ENCODE measurements at places on chromosomes 7 and 10.

- ATAC-seq: no peak
- H3K27ac ChIP-seq: no peak overlapping the region
- no peaks in the 10 kb centered on the region for H3K4me1 ChIP-seq
- no peak overlapping the region for H3K4me3 ChIP-seq
These were observed 6.1 kb downstream of the TBATA start for GRCh38 chr10:70779088-70779487.

GRCh38 chr10:93826355-93826754 is 67.4 kb upstream of the SLC35G1 start:
- H3K4me3 ChIP-seq: no peak overlapping the region
- H3K36me3 ChIP-seq: no peaks in the 10 kb centered on the region
- H3K27ac ChIP-seq: no peak overlapping the region
- H3K4me1 ChIP-seq: no peaks in the 10 kb centered on the region
- no peak for ATAC-seq

DNA sequence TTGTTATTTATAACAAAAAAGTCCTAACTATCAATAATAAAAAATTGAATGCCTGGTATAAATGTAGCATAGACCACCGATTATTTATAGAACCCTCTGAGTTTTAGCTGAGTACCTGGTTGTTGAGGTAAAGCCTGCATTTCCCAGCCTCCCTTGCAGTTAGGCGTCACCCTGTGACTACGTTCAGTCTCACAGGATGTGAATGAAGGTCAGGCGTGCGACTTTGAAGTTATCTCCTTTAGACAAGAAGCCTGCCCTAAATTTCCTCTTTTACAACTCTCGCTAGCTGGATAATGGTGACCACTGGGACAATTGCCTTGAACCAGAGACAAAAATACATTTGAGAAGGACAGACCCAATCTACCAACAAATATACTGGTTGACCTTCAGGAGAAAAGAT is 67.5 kb upstream of the TES start:
- ATAC-seq: peak; percentile 62
- peaks cover 5% of the 10 kb centered on the region for H3K36me3 ChIP-seq
- H3K4me3 ChIP-seq: no peak overlapping the region
- peaks cover 61% of the 10 kb centered on the region for H3K4me1 ChIP-seq
- H3K27me3 ChIP-seq: no peaks in the 10 kb centered on the region

- peak overlapping the region; percentile 53 for H3K27ac ChIP-seq
- no peaks in the 10 kb centered on the region for H3K27me3 ChIP-seq
- no peak overlapping the region for H3K4me3 ChIP-seq
These were observed 34.7 kb downstream of the SPDYE6 start for GRCh38 chr7:102321351-102322201.

DNA sequence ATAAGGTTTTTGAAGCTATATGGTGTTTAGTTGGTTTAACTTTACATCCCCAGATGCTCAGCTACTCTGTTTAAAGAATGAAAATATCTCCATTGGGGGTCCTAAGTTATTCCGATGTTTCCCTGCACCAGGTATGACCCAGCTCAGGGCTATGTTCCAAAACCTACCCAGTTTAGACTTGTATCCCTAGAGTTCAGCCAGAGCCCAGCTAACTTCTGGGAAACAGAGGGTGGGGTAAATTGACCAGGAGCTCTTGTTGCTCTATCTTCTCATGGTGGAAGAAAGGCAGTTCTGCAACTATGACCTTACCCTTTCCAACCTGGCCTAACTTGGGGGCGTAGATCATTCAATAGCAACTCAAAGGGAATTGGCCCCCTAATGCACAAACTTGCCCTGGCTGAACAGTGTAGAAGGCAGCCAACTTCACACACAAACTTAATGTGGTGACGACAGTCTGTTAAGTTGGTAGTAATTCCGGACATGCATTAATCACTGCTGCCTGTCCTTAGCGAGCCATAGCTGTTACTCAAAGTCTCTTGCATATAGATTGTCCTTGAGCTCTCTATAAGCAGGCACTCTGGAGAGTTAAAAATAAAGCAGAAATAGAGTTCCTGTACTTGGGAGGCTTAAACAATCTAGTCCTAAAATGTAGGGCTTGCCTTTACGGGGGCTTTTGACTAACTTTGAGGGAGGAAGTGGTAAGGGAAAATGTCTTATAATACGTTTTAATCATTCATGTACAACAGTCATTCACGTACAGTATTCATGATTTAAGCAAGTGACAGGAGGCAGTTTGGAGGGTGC is 5.3 kb upstream of the ZNRF2 start:
- peaks cover 36% of the 10 kb centered on the region for H3K4me1 ChIP-seq
- H3K36me3 ChIP-seq: no peaks in the 10 kb centered on the region
- H3K4me3 ChIP-seq: no peak overlapping the region

- ATAC-seq: no peak
- H3K36me3 ChIP-seq: no peaks in the 10 kb centered on the region
- no peak overlapping the region for H3K4me3 ChIP-seq
- no peak overlapping the region for H3K27ac ChIP-seq
- H3K4me1 ChIP-seq: no peaks in the 10 kb centered on the region
These were observed 52.5 kb upstream of the CCDC6 start for GRCh38 chr10:59958882-59959281.

- H3K4me1 ChIP-seq: no peaks in the 10 kb centered on the region
- no peak overlapping the region for H3K4me3 ChIP-seq
- no peaks in the 10 kb centered on the region for H3K27me3 ChIP-seq
- no peaks in the 10 kb centered on the region for H3K36me3 ChIP-seq
These were observed 411.4 kb downstream of the TNS3 start for GRCh38 chr7:47170516-47170915.

DNA sequence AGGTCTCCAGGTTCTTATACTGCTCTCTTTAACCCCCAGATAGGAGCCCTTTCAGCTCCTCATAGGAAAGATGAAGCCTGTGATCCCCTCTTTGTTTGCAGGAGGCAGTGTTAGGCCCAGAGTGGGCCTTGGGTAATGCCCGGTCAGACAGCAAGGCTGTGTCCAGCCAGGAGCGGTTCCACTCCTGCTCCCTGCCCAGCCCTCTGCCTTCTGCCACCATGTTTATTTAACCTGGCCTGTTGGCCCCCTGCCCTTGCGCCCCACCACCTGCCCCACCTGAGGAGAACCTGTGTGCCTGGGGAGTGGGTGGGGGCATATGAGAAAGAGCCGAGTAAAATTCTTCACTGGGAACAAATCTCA is 24.3 kb downstream of the CDH23 start:
- H3K27ac ChIP-seq: no peak overlapping the region
- no peak overlapping the region for H3K4me3 ChIP-seq
- H3K27me3 ChIP-seq: peaks cover 38% of the 10 kb centered on the region
- no peaks in the 10 kb centered on the region for H3K4me1 ChIP-seq
- ATAC-seq: no peak
- no peaks in the 10 kb centered on the region for H3K36me3 ChIP-seq

- H3K27ac ChIP-seq: no peak overlapping the region
- H3K36me3 ChIP-seq: no peaks in the 10 kb centered on the region
- H3K4me1 ChIP-seq: peaks cover 36% of the 10 kb centered on the region
- ATAC-seq: no peak
- H3K4me3 ChIP-seq: no peak overlapping the region
These were observed 25.6 kb downstream of the CDK14 start for GRCh38 chr7:90621747-90622140.

DNA sequence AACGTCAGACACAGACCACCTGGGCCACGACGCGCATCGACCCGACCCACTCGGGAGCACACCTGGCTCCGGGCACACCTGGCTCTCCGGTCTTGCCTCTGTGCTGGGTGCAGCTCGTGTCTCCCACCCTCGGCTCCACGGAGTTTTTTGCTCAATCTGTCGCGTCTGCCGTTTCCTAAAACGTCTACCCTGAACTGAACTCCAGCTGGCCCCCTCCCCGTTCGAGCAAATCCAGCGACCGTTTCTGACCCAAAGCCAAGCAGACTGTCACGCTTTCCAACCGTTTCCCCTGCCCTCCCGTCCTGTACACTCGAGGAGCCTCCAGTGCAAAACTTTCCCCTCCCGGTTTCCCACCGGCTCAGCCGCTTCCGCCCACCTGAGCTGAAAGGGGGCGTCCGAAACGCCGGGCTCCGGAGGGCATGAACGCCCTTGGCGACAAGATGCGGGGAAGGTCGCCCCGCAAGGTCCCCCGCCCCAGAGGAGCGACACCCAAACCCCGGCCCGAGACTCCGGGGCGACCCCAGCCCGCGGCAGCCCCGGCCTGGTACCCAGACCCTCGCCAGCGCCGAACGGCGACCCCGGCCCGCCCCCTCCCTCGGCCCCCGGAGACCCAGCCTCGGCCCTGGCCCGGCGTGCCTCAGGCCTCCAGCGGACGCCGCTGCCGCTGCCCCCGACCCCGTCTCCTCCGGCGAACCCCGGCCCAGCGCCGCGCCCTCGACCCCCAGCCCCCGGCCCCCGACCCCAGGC is 557 bp downstream of the CYTH3 start:
- peak; percentile 17 for ATAC-seq
- peak overlapping the region; percentile 33 for H3K27ac ChIP-seq
- peaks cover 17% of the 10 kb centered on the region for H3K27me3 ChIP-seq
- peak overlapping the region; percentile 89 for H3K4me3 ChIP-seq
- H3K36me3 ChIP-seq: no peaks in the 10 kb centered on the region
- peaks cover 22% of the 10 kb centered on the region for H3K4me1 ChIP-seq

GRCh38 chr10:12541446-12542067 is 192.2 kb downstream of the CAMK1D start:
- ATAC-seq: no peak
- H3K4me3 ChIP-seq: no peak overlapping the region
- peak overlapping the region; percentile 75 for H3K27ac ChIP-seq
- no peaks in the 10 kb centered on the region for H3K27me3 ChIP-seq
- H3K36me3 ChIP-seq: peaks cover 28% of the 10 kb centered on the region

DNA sequence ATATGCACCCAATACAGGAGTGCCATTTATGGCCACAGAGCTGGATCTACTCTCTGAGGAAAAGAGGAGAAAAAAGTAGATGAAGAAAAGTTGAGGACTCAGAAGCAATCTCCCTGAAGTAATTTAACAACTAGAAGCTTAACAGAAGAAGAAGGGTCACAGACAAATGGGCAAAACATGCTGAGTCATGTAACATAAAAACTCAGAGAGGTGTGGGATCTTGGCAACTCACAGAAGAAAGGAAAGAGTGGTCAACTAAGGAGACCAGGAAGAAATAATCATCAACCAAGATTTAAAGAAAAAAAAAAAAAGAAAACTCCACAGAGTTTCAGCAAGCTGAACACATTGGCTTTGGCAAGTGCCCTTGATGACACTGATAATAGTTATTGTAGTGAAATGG is 51.8 kb upstream of the BET1 start:
- peaks cover 40% of the 10 kb centered on the region for H3K4me1 ChIP-seq
- H3K4me3 ChIP-seq: no peak overlapping the region
- ATAC-seq: no peak
- H3K36me3 ChIP-seq: peaks cover 9% of the 10 kb centered on the region

- ATAC-seq: no peak
- H3K27ac ChIP-seq: no peak overlapping the region
- no peaks in the 10 kb centered on the region for H3K27me3 ChIP-seq
These were observed 154.4 kb downstream of the PRKAG2 start for GRCh38 chr7:151722533-151722932.

GRCh38 chr10:16853201-16853600 is 36.0 kb upstream of the RSU1 start:
- no peak overlapping the region for H3K27ac ChIP-seq
- no peak overlapping the region for H3K4me3 ChIP-seq
- ATAC-seq: no peak
- H3K36me3 ChIP-seq: no peaks in the 10 kb centered on the region

DNA sequence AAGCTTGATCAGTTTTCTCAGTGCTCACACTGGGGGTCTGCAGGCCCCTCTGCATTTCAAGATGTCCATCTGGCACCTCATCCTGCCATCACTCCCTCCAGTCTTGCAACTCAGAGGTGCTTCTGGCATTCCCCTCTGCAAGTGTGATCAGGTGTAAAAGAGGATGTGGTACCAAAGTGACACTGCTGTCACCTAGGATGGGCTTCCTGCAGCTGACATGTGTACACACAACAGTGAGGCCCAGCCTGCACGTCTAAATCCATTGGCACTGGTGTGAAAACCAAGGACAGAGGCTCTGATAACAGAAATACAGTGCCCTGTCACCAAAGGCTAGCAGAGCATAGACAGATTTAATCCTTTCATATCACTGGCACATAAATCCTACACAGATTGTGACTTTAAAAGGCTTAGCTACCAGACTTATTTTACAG is 162.5 kb upstream of the CELF2 start:
- no peaks in the 10 kb centered on the region for H3K36me3 ChIP-seq
- H3K27me3 ChIP-seq: peaks cover 17% of the 10 kb centered on the region
- no peak overlapping the region for H3K27ac ChIP-seq
- peaks cover 12% of the 10 kb centered on the region for H3K4me1 ChIP-seq
- H3K4me3 ChIP-seq: no peak overlapping the region
- peak; percentile 90 for ATAC-seq

DNA sequence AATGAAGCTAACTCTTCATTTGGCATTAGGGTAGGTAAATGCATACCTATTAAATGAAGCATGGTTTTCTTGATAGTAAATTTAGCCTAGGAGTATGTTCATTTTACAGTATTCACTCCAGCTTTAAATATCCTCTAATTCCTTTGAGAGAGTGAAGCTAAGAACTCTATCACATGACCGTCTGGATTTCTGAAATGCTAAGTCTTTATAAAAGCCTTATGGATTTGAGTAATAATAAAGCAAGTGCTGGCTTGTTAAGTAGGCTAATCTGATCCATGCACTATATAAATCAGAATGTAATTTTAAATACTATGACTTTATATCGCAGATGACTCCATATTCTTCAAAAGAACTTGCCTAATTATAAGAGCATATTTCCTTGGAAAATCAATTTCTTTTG is 64.8 kb downstream of the REEP3 start:
- H3K4me3 ChIP-seq: no peak overlapping the region
- no peak for ATAC-seq
- no peaks in the 10 kb centered on the region for H3K4me1 ChIP-seq
- no peak overlapping the region for H3K27ac ChIP-seq
- no peaks in the 10 kb centered on the region for H3K27me3 ChIP-seq
